ENCODE measurements at places on chromosomes 6 and 20. TPM values are rescaled to one million over a fixed set of nuclear protein-coding genes. Genes with fewer than 3 reads are reported as not detected.

GTSF1L gene
- total RNA-seq, result not detected

PRL gene
- not detected for total RNA-seq

MAS1 gene
- not detected for total RNA-seq

DNA sequence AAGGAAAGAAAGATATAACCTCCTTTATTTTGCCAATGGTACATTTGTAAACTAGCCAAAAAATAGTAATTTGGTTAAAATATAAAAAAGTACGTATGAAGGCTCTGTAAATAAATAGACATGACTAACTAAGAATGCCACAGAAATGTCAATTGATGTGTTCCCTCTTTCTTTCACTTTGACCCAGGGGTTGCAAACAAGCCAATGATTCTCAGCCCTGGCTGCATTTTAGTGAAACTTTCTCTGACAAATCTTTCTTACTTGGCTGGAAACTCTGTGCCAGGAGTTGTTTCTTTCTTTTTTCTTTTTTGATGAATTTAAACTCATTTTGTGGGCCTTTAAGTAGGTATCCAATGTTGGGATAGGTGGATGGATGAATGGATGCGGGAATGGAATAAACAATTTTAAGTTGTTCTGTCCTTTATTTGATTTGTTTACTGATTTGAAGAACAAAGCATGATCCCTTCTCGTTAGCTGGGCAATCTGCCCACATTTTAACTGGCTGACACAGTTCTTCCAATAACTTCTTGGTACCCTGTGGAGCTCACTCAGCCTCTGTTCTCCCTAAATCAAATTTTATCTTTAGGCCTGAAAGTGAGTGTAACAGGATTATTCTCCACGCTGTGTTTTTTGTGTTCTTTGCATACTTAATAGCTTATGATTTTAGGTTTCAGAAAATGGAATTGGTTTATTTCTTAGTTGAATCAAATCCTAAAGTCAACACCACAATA is 58.6 kb upstream of the GCLC start:
- H3K4me1 ChIP-seq, result no peaks in the 10 kb centered on the region
- H3K4me3 ChIP-seq, result no peak overlapping the region
- H3K36me3 ChIP-seq, result no peaks in the 10 kb centered on the region
- no peak for DNase-seq
- H3K27ac ChIP-seq, result no peak overlapping the region

DNA sequence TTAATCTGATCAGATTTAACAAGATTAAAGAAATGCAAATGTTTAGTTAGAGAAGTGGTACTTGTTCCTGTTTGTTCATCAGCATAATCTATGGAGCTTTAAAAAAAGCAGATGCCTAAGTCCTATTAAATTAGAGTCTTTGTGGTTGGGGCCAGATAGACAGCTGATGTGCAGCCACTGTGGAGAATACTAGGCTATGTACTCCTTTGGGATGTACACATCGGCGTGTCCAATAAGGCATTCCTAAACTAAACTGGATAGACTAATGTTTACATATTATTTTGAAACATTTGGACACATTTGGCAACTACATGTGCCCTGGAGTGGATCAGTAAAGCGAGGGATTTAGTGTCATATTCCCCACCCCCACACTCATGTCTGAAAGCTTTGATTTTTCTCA is 459.5 kb downstream of the LMBRD1 start:
- H3K27ac ChIP-seq, result no peak overlapping the region
- no peak for DNase-seq
- no peaks in the 10 kb centered on the region for H3K27me3 ChIP-seq
- no peaks in the 10 kb centered on the region for H3K4me1 ChIP-seq

- no peaks in the 10 kb centered on the region for H3K36me3 ChIP-seq
- no peaks in the 10 kb centered on the region for H3K4me1 ChIP-seq
- DNase-seq, result no peak
- H3K27ac ChIP-seq, result no peak overlapping the region
These were observed 704.2 kb upstream of the CITED2 start for GRCh38 chr6:140078561-140079125.

Data from colonic mucosa (tissue), 4 donors.